T-cell (primary cell): ENCODE measurements at places on chromosomes 2 and 18.

DNA sequence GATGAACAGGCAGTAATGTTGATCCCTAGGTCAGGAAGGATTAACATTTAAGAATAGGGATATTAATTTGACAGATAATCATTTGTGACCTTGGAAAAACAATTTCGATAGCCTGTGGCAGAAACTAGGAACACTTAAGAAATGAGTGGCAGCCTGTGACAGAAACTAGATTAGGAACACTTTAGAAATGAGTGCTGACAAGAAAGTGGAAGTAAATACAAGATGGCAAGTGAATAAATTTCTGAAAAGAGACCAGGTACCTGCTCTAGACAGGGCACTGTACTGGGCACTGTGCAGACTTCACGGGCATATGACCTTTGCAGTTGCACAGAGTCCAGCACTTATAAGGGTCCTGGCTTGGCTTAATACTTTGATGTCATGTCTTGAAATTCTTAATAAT, 5.5 kb upstream of the HNRNPA3 start:
- no peak overlapping the region for H3K27ac ChIP-seq
- H3K4me1 ChIP-seq, result peaks cover 13% of the 10 kb centered on the region
- DNase-seq, result no peak
- H3K36me3 ChIP-seq, result no peaks in the 10 kb centered on the region
- no peaks in the 10 kb centered on the region for H3K27me3 ChIP-seq

DNA sequence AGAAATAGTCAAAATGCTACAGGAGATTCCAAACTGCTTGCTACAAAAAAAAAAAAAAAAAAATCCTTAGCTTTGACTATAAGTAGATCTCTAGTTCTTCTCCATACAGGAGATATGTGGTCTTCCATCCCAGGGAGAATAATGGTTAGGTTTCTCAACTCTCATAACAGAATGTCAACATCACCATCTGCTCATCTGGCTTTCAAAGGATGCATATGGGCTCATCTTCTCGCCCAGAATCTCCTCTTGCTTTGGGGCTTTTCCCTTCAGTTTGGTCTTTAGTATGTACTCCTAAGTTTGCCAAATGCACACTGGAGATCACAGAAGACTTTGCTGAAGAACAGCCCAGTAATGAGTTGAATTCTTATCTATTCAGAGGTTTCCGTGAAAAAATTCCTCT, 240.7 kb downstream of the NRXN1 start:
- no peaks in the 10 kb centered on the region for H3K4me1 ChIP-seq
- DNase-seq, result no peak
- H3K4me3 ChIP-seq, result no peak overlapping the region
- H3K27ac ChIP-seq, result no peak overlapping the region

DNA sequence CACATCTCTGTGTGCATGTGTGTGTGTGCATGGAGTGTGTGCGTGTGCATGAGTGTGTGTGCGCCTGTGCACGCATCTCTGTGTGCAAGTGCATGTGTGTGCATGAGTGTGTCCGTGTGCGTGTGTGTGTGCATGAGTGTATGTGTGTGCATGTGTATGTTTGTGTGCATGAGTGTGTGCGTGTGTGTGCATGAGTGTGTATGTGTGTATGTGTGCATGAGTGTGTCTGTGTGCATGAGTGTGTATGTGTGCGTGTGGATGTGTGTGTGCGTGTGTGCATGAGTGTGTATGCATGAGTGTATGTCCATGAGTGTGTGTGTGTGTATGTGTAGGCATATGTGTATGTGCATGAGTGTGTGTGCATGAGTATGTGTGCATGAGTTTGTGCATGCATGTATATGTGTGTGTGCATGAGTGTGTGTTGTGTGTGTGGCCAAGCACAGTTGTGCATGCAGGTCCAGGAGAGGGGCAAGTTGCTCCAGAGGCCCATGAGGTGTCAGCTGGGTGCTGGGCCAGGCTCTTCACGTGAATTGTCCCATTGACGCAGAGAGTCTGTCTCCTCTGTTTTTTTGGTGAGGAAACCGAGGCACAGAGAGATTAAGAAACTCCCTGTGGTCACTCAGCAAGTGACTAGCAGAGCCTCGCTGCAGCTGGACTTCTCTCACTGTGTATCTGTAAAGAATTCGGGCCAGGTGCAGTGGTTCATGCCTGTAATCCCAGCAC, 75.5 kb downstream of the ASB1 start:
- H3K36me3 ChIP-seq, result no peaks in the 10 kb centered on the region
- DNase-seq, result no peak
- H3K4me3 ChIP-seq, result no peak overlapping the region
- no peaks in the 10 kb centered on the region for H3K4me1 ChIP-seq
- H3K27me3 ChIP-seq, result peaks cover 8% of the 10 kb centered on the region
- no peak overlapping the region for H3K27ac ChIP-seq

DNA sequence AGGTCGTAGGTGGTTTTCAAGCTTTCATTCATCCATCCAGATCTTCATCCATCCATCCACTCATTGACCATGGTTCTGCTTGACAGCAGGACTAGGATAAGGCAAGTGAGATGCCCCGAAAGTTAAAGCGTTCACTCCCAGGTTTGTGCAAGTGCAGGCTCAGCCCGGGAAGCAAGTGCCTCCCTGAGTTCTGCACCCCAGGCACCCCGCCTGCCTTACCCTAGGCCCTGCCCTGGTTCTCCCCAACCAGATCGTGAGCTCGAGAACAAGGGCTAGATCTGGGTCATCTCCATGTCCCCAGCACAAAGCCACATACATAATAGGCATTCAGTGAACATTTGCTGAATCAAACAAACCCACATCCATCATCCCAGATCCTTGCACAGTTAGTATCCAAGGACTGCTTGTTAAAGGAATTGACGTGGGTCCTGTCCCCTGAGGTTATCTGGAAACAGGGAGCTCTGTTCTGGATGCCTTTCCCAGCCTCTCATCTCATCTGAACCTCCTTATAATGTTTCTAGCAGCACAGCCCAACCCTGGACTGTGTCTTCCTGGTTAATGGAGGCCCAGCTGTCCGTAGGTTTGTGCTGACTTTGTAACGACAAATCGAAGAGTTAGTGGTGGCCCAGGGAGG, 116.1 kb upstream of the GPC1 start:
- no peak overlapping the region for H3K27ac ChIP-seq
- H3K36me3 ChIP-seq, result no peaks in the 10 kb centered on the region
- no peak overlapping the region for H3K4me3 ChIP-seq
- H3K4me1 ChIP-seq, result no peaks in the 10 kb centered on the region
- peaks cover 19% of the 10 kb centered on the region for H3K27me3 ChIP-seq
